ENCODE measurements at places on chromosomes 1 and 21.

DNA sequence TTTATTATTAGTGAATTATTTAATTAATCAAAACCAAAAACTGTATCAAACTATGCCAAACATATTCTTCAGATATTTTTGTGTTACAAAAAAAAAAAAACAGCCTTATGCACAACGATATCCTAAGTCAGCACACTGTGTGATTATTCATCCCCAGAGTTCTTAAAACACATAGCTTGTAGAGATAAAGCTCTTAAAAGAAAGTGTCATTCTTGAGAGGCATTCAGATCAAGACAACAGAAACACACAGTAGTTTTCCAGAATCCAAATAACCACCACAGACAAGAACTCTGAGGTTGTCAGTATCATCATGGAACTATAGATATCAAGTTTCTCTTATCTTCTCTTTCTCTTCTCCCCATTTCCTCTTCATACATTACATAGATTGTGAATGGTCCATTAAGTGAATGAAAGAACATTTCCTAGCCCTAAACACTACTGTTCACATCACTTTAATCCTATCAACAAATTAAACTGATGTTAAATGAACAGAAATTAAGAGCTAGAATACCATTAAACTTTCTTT, 13.5 kb downstream of the ZZZ3 start:
- no peak for DNase-seq

DNA sequence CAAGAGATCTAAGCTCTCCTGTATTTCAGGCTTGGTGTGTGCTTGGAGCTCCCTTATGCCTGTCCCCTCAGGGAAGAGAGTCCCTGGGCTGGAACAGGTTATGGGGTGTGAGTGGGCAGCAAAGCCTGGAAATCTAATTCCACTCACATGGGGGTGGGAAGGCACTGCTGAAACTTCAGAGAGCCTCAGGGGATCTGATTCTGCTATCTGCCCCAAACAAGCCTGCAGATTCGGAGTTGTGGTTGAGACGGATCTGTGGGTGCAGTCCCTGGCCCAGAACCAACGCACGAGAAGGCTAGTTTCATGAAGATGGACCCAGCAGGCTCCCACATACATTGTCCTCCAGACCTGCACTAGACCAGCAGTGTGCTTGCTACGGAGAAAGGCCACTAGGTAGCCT, 2.9 kb downstream of the BLACAT1 start:
- no peak for DNase-seq

DNA sequence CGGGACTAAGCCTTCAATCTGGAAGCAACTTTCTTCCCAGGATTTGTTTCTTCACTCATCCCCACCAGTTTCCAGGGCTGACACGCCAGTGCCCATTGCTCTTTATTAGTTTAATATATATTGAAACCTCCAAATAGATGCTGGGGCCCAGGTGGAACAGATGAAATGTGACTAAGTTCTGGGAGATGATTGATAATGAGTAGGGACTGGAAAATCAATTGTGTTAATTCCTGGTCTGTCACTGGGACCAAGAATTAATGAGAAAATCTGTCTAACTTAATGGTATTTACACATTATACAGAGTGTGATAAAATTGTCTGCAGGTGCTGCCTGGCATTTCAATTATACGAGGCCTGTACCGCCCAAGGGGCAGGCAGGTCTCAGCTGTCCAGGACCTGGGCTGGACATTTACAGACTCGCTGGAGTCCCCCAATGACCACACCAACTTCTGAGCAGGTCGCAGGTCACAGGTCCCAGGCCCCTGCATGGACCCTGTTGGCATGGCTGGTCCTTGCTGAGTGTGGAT, 35.8 kb downstream of the UBIAD1 start:
- DNase-seq, result no peak

DNA sequence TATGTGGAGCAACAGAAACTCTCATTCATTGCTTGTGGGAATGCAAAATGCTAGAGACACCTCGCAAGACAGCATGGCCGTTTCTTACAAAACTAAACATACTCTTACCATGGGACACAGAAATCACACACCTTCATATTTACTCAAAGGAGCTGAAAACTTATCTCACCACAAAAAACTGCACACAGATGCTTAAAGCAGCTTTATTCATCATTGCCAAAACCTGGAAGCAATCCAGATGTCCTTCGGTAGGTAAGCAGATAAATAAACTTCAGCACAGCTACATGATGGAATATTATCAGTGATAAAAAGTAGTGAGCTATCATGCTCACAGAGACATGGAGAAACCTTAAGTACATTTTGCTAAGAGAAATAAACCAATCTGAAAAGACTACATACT, 124.3 kb downstream of the RERE start:
- no peak for DNase-seq

- DNase-seq, result no peak
Measured at GRCh38 chr1:109757936-109758786, 5.6 kb downstream of the EPS8L3 start.

DNA sequence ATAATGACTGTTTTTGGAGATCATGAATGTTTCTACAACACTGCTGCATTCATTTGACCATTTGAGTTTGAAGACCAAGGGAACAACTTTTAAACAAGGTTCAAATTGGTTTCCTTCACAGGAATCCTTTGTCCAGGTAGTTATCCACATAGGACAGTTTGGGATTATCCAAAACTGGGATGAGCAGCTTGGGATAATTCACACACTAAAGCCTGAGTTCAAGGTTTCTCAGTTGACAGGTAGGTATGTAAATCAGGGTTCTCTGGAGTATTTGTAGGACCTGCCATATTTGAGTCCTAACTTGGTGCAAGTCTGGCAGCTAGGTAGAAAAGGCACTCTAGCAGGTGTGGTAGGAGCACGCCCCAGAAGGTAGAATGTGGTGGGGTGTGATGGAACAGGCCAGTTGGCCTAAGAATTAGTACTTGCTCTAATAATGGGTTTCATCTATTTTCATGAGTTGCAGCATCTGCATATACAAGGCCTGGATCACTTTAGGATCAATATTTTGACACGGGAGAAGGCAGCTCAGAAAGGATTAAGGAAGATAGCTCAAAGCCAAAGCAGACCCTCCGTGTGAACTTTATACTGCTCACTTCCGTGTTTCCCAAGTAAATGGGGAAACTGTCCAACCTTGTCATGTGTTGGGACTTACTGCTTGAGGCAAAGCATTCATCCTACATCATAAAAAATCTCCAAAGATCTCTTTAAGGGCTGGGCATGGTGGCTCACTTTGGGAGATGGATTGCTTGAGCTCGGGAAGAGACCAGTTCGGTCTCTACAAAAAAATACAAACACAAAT, 14.1 kb upstream of the RAB42 start:
- no peak for DNase-seq

GRCh38 chr1:247440001-247440620, 17.8 kb downstream of the OR2B11 start:
- DNase-seq, result no peak

DNA sequence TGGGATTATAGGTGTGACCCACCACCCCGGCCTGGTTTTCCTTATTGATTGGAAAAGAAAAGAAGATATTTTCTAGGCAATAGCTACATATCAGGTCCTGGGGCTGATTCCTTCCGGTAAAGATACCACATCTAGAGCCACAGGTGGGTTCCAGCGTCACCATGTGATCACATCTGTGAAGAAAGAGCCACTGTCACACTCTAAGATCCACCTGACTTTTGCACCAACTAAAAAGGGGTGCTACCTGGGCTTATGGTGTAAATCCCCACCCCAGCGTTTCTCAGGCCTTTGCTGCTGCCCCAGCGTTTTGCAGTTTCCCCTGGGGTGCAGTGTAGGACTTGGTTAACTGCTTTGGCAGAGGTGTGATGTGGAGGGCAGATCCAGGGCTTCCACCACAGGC, 22.3 kb upstream of the PDE9A start:
- DNase-seq, result no peak

DNA sequence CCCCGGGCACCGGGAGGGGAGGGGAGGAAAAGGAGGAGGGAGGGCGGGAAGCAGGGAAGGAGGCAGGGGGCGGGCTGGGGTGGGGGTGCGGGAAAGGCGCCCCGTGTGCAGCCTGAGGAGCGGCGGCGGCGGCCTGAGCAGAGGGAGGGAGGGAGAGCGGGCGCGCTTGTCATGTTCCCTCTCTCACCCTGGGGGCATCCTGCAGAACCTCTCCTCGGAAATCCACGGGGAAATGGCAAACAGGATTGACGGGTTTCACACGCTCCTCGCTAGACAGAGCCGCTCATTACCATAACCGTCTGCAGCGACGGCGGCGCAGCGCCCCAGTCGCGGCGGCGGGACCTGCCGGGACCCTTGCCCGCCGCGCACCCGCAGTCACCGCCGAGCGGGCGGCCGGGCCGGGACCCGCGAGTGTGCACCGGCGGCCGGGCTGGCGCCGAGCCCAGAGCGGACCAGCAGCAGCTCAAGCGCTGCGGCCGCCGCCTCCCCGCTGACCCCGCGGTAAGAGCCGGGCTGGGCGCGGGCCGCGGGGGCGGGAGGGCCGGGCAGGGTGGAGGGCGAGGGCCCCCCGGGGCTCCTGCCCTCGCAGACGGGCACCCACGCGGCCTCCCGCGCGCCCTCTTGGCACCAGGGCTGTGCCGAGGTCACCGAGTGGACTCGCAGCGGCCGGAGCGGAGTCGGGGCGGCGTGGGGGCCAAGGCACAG, at the start of gene SERTAD4:
TSS of gene SERTAD4 (plus strand) at position 286 of the 705 bp plus-strand sequence. CDS start 5,165 bp downstream, outside the sequence.
- no peak for DNase-seq

DNA sequence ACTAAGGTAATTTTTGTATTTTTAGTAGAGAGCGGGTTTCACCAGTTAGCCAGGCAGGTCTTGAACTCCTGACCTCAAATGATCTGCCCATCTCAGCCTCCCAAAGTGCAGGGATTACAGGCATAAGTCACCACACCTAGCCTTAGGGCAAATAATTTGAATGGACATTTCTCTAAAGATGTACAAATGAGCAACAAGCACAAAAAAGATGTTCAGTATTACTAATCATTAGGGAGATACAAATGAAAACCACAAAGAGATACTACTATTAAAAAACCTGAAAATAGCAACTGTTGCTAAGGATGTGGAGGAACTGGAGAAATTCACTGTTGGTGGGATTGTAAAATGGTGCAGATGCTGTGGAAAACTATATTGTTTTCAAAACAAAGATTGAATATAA, 79.1 kb downstream of the GABPA start:
- no peak for DNase-seq

DNA sequence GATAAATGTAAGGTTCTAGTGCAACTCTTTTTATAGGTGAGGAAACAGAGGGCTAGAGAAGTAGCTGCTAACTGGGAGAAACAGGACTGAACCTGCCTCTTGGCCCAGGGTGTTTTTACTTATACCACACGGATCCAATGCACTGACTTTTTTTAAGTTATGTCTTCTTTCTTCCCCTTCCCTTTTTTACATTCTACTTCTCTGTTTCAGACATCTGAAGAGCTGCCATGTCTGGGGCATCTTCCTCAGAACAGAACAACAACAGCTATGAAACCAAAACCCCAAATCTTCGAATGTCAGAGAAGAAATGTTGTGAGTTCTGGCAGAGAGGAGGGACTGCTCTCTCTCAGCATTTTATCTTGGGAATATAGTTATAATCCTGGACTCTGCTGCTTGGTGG, 1.4 kb downstream of the PFKFB2 start:
- no peak for DNase-seq
